ENCODE measurements at places on chromosomes 5 and 9. TPM values are rescaled to one million over a fixed set of nuclear protein-coding genes. Genes with fewer than 3 reads are reported as not detected.

GRCh38 chr5:123855609-123856008 is 343.6 kb downstream of the CSNK1G3 start:
- no peak for DNase-seq

- peak; percentile 54 for DNase-seq
Observed at GRCh38 chr5:66406761-66407336, 189.3 kb upstream of the MAST4 start.

GRCh38 chr5:72459089-72459661 is 48.0 kb downstream of the ZNF366 start:
- DNase-seq = no peak

- no peak for DNase-seq
Observed at GRCh38 chr5:101942321-101942882, 353.7 kb downstream of the SLCO4C1 start.

- DNase-seq = no peak
Observed at GRCh38 chr9:86966852-86967511, 19.7 kb upstream of the GAS1 start.

GRCh38 chr9:92650839-92651621 is 18.9 kb downstream of the IPPK start:
- no peak for DNase-seq

- DNase-seq = no peak
Observed at GRCh38 chr5:172104801-172105701, 83.0 kb downstream of the STK10 start.

DNA sequence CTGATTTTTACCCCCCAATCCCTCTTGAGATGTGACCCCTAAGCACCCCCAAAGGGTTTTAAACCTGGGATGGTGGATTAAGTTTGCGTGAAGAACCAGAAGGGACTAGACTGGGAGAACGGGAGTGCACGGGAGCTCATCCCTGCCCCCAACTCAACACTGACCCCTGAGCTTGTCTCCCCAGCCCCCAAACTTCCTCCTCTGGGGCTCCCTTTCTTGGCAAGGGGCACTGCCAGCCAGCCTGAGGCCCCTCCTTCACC is 5.0 kb upstream of the SET start:
- no peak for DNase-seq

DNA sequence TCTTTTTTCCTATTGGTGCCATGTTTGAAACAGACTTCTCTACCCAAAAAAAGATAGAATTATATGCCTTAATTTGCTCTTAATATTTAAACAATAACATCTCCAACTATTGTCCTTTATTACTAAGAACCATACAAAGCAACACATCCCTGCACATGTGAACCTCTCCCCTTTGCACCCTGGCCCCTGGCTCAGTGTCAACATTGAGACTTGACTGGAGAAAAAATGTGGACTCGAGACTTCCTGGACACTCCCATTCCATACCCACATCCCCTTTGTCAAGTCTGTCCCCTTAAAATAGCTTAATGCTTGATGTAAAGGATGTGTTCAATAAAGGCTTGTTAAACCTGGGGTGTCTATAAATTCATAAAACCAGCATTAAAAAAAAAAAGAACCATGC is 53.2 kb downstream of the TTC39B start:
- no peak for DNase-seq

GRCh38 chr9:7011395-7012067 is 253.8 kb downstream of the KDM4C start:
- DNase-seq = no peak

DNA sequence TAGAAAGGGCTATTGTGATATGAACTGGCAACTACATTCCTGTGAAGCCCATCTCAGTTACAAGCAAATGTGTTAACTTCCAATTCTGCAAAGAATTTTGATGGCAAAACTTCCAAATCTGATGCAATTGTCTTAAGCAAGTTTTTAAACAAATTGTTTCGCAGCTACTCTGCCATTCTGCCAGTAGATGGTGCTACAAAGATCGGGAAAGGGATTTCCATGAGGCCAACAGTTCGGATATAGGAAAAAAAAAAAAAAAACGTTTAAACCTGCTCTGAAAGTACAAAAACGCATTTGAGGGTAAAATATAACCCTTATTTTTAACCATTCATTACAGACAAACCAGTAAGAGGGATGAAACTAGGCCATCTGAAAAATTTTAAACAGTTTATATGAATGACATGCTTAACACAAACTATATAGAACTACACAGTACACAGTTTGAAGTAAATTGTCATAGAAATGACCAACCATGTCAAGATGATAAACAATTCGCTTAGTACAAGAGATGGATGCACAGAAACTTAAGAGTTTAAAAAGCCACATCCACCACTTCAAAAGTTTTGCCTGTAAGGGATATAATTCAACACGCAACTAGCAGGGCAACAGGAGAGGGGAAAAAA is 2.2 kb downstream of the HNRNPA0 start:
- DNase-seq = no peak

- DNase-seq = no peak
Observed at GRCh38 chr9:114198249-114199040, 43.1 kb downstream of the COL27A1 start.

GRCh38 chr9:97470076-97470475 is 31.4 kb upstream of the TMOD1 start:
- DNase-seq = no peak

GRCh38 chr5:111076091-111076490 is 4.6 kb downstream of the TSLP start:
- DNase-seq = no peak

- no peak for DNase-seq
Observed at GRCh38 chr9:87607859-87608258, 110.2 kb downstream of the DAPK1 start.

GRCh38 chr5:59583810-59584562 is 309.5 kb downstream of the PDE4D start:
- peak; percentile 37 for DNase-seq

DNA sequence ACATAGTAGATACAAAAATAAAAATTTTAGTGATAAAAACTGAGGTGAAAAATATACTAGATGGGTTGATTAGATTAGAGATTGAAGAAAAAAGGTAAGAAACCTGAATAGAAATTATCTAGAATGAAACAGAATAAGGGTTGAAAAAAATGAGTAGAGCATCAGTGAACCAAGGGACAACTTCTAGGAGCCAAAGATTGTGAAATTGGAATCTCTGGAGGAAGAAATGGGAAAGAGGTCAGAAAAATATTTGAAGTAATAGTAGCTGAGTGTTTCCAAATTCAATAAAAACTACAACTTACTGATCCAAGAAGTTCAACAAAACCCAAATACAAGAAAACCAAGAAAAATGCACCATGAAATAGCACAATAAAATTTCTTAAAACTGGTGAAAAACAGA is 116.6 kb upstream of the STARD4 start:
- DNase-seq = no peak

DNA sequence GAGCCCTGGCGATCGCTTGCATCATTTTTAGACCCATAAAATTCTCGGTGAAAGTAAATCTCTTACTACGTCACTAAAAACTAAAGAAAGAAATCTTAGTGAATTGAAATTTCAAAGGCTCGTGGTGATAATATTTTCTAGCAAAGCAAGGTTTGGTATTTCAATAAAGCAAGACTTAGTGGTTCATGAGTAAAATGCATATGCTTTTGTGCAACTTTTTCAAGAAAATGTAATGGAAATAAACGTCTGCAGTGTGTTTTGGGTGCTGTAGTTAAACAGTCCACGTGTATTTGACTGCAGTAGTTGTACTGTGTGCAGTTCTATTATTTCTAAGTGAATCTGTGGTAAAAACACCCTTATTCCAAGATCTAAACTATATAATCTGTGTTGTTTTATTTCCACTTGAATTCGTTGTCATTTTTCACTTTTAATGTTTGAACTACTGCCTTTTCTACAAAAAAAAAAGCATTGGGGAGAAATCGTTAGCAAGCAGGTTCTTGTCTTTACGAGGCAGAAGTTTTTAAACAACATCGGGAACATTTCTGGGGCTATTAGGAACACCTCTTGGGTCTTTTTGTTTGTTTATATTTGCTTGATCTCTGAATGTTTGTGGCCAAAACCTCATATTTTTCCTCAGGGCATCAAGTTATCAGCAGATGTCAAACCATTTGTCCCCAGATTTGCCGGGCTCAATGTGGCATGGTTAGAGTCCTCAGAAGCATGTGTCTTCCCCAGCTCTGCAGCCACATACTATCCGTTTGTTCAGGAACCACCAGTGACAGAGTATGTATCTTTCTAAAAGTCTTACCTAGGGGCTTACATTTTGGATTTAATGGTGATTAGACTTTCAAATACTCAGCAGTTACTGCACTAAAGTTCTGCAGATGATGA is 960 bp downstream of the SECISBP2 start:
- no peak for DNase-seq

DNA sequence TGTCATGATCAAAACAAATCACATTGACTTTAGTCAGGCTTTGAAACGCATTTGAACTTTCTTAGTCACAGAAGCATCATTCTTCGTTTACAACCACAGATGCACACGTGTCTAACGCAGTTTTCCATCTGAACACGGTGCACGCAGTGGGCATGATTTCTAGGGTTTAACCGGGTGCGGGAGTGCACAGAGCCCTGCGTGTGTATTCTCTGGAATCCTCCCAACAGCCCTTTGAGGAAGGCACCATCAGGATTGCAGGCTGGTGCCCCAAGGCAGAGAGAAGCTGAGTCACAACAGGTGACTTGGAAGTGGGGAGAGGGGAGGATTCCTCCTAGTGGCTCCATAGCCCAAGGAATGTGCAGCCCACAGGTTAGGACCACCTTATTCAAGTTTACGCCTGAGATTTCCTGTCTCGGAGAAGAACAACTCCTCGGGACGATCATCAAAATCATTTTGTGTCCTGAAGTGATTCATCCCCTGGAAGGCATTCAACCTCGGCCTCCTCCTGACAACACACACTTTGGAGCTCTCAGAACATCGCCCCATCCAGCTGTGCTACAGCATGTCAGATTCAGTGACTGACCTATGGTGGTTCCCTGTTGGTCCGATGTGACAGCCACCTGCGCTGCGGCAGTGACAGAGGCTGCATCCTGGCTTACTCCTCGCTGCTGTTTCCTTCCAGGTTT is 13.1 kb downstream of the ROPN1L start:
- no peak for DNase-seq

DNA sequence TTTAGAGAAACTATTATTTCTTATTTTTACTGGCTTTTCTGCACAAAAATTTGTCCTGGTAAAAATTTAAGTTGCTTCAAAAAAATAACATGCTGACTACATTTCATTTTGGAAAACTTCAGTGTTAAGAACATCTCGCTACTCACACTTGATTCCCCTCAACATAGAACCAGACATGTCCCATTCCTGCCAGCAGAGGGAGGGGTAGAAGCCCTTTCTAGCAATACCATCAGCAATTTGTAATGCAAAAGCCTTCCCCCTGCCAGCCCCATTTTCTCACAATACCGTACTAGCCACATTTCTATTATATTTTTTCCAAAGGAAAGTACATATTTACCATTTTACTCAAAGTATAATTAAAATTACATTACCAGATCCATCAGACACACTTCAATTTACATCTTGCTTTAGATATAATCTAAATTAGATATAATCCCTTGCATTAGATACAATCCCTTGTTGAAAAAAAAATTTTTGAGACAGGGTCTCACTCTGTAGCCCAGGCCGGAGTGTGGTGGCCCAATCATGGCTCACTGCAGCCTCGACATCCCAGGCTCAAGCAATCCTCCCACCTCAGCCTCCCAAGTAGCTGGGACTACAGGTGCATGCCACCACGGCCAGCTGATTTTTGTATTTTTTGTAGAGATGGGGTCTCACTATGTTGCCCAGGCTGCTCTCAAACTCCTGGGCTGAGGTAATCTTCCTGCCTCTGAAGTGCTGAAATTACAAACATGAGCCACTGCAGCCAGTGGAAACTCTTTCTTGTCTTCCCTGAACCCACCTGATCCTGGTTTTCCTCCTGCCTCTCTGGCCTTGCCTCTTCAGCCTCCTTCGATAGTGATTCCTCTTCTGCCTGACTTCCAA is 39.6 kb upstream of the IDNK start:
- DNase-seq = no peak

DNA sequence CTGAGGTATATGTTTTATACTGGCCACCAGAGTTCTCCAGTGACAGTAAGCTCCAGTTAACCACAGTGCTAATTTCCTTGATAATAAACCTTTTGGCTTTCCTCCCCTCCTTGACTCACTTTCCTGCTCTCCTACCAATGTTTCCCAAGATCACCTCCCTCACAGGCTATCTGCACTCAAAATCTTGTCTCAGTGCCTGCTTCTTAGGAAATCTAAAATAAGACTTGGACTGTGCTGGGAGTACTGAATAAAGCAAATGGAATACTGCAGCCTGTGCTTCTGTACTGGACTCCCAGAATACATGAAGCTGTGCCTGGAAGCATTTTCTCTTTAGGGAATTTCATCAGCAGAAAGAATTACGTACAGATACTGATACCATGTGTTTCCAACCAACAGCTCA is 1.7 kb upstream of the DCP2 start:
- DNase-seq = no peak

GRCh38 chr9:114382699-114383520 is 4.9 kb downstream of the AKNA start:
- DNase-seq = no peak

DNA sequence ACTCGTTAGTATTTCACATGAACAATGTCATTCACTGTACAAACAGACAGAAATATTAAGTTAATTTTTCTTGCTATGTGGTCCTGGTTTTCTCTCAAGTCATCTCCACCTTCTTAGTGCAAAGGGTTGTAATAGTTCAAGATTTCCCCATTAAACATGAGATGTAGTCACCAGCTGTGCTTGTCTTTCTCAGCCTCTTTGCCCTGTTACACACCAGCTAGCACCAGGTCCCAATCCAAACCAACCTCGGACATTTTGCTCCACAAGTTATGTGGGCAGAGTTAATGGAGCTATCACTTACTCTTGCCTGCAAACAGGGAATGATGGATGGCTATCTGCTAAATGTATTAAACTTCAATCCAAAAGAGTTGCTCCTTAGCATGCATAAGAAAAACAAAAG is 328.1 kb downstream of the TLE1 start:
- DNase-seq = no peak

DNA sequence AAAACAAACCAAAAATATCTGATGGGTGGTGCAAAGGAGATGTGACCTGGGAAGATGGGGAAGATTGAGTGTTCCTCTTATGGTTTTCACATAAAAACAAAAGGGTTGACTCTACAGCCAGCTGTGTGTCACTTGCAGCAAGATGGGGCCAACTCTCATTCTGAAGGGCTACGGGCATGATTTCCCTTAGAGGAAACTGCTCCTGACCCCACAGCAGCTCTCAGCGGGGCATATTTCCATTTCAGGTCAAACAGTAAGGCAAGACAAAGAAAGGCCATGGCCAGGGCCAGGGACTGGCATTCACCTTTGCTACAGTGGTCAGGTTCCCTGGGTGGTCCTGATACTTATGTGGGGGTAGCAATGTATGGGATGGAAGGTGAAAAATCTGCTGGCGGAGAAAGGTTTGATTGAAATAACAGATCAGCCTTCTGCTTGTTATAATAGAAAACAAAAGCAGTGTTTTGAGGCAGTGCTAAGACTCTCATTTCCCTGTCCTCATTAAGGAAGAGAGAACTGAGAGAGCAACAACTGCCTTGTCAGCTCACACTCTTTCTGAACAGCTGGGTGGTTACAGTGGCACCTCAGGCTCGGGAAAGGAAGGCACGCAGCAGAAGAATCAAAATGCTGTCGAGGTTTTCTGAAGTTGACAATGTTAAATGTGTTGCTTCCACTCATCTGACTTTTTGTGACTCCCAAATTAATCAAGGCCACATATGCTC is 120.7 kb upstream of the PCA3 start:
- DNase-seq = no peak

The APBA1 gene
- 7.1 TPM for polyA plus RNA-seq

The RELL2 gene
- 3.0 TPM for polyA plus RNA-seq

The LHX3 gene
- polyA plus RNA-seq = not detected

The ESM1 gene
- 0.19 TPM for polyA plus RNA-seq

The IL9 gene
- polyA plus RNA-seq = not detected

The IL5 gene
- not detected for polyA plus RNA-seq

The ASPN gene
- polyA plus RNA-seq = 7.6 TPM

The CDK5RAP2 gene
- polyA plus RNA-seq = 27.5 TPM

The CATSPER3 gene
- polyA plus RNA-seq = 0.72 TPM

The CD180 gene
- 0.54 TPM for polyA plus RNA-seq

Data from urinary bladder (tissue), 4 donors.